ENCODE measurements at places on chromosomes 5 and 9.

DNA sequence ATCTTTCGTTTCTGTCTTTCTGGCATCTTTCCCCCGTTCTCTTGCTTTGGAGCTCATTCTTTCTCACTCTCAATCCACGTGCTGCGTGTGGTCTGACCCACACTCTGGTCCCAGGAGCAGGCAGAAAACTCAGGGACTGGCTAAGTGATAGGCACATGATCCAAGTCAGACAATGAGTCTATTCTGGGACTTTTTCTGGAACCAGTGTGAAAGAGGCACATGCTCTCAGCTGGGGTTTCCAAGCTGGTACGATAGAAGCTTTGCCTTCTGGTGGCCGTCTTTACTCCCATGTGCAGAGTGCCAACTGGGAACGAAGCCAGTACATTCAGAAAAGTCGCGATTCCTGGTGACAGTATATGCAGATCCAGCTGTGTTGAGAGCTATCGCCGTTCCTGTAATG lies 94.4 kb downstream of the PDZD2 start:
- no peak for DNase-seq

DNA sequence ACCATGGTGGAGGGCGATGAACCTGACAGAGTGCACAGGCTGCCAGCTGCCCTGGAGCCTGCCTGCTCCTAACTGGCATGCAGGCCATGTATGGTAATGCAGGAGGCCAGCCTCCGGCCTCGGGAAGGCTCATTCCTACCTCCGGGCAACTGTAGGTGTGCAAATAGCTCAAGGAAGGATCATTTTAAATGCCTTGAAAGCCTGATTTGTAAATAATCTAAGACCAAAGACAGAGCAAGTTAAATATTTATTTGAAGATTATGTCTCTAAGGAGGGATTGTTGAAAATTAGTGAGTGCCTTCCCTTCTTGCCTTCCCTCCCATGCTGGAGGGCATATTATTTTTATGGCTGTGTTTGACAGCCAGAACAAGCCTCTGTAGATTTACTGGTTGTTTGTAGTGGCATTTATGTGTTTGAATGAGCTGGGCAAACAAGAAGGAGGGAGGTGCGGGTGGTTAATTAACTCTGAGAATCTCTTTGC lies 285.7 kb upstream of the TUT7 start:
- no peak for DNase-seq

DNA sequence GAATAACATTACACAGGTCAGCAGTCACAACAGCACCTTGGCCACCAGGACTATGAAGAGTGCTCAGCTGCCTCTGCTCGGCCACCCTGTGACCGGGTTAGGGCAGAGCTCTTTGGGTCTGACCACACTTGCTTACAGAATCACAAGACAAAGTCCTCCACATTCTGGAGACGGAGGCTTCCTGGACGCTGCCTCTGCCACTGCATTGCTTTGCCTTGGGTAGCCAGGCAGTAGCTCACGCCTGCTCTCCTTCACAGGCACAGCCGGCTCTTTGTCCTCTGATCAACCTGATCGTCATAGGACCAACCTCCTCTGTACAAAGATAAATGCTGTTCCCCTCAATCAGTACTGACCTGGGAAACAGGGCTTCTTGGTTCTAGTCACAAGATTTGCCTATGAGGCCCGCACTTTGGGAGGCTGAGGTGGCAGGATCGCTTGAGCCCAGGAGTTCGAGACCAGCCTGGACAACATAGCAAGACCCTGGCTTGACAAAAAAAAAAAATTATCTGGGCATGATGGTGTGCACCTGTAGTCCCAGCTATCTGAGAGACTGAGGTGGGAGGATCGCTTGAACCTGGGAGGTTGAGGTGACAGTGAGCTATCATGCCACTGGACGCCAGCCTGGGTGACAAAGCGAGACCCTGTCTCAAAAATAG lies 128.4 kb upstream of the IER5L start:
- no peak for DNase-seq

DNA sequence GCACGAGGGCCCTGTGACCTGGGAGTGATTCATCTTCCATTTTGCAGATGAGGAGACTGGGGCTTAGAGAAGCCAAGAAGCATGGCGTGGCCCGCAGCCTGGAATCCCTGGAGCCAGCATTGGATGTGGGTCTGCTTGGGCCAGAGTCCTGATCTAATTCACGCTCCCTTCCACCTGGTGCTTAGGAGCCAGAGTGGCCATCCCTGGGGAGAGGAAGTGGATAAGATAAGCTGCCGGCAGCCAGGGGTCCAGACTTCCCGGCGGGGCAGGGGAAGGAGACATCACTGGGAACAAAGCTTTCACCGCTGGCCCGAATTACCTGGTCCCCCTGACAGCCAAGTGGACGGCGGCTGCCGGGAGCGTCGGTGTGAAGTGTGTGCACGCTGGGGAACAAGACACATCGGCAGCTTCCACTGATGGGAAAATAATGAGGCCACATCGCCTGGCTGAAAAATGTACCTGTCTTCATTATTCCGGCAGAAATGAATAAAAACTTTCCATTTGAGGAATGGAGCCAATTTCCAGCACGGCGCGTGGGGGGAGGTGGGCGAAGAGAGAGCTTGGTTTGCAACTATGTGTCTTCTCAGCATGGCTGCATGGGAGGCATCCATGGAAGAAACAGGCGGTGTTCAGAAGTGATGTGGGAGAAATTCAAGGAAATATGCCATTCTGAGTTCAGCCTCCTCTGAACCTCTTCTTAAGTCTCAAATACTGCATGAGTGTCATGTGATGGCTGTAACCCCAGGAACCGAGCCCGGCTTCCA lies 78.5 kb downstream of the OLFM1 start:
- DNase-seq: no peak

- no peak for DNase-seq
Measured at GRCh38 chr5:73388306-73388684, 60.3 kb downstream of the FOXD1 start.

- no peak for DNase-seq
Measured at GRCh38 chr9:14314929-14315874, 1.3 kb upstream of the NFIB start.

GRCh38 chr5:122304471-122305215 lies 7.4 kb upstream of the SNCAIP start:
- no peak for DNase-seq

Measured in HL-60 (cell line).